LoVo (cell line): ENCODE measurements at places on chromosomes 3 and 15.
A peak's percentile ranks its signal among the peaks of the same experiment; 100 is the strongest.

GRCh38 chr3:119571230-119571629, 8.1 kb upstream of the ADPRH start:
- no peak for DNase-seq

DNA sequence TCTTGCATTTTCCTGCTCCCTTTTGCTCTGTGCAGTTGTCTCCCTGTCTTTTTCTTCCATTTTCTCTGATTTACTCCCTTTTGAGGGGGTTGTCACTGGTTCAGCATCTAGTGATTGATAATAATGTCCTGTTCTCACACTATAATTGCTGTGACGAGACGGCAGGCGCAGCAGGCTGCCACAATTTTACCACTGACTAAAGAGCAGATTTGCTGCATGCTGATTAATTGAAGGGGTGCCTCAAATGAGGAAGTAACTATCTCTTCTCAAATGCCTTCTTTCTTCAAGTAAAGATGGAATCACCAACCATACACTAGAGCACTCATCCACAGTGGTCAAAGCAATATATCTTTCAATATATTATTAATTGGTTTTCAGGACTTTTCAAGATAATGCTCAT, 219.3 kb downstream of the CBLB start:
- DNase-seq = no peak

DNA sequence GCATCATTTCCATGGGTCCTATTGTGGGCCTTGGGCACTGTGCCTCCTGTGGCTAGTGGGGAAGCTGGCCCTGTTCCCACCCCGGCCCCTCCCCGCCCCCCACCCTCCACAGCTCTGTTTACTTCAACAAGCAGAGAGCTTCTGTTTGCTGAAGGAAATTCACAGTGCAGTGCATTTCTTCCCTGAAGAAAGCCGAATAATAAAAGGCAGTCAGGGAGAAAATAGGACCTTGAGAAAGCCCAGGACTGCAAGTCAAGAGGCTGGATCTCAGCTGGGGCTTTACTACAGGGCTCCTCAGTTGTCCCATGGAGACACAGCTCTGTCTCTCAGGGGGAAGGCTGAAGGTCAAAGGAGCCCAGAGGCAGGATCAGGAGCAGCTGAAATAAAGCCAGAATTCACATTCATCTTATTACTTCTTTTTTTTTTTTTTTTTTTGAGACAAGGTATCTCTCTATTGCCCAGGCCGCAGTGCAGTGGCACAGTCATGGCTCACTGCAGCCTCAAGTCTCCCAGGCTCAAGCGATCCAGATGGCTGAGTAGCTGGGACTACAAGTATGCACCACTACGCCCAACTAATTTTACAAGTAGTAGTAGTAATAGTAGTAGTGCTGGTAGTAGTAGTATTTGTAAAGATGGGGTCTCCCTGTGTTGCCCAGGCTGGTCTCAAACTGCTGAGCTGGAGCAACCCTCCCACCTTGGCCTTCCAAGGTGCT, 33.0 kb upstream of the LACTB start:
- no peak for DNase-seq

DNA sequence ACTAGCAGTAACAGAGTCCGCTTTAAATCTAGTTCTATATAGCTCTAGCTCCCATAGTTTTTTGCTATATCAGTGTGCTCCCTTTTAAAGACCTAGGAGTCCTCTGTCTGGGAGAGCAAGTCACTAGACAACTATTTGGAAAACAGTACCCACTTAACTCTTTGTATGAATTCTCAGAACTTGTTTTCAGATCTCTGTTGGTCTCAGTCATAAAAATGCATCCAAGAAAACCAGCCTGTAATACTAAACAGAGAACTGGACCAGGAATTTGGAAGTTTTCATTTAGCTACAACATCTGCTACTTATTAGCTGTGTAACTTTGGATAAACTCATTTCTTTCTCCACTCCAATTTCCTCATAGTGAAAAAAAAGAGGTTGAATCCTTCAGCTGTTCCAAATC, 56.9 kb upstream of the C3orf49 start:
- no peak for DNase-seq

- no peak for DNase-seq
Measured at GRCh38 chr3:8996681-8997121, 33.4 kb upstream of the RAD18 start.

DNA sequence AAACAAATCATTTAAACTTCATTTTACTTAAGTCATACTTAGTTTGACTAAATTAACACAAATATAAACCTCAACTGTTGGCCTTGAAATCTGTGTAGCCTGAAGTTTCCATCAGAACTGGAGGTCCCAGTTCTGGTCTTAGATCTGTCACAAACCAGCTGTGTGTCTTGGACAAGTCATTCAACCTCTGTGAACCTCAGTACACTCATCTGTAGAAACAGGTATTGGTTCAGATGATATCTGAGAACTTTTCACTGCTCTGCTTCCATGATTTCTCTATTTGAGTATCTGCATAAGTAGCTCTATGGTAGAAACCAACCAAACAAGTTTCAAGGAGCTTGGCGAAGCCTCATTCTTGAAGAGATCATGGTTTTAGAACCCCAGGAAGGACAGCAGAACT, 60.4 kb upstream of the SLC2A2 start:
- no peak for DNase-seq

GRCh38 chr3:171951597-171951996, 87.8 kb upstream of the FNDC3B start:
- no peak for DNase-seq

DNA sequence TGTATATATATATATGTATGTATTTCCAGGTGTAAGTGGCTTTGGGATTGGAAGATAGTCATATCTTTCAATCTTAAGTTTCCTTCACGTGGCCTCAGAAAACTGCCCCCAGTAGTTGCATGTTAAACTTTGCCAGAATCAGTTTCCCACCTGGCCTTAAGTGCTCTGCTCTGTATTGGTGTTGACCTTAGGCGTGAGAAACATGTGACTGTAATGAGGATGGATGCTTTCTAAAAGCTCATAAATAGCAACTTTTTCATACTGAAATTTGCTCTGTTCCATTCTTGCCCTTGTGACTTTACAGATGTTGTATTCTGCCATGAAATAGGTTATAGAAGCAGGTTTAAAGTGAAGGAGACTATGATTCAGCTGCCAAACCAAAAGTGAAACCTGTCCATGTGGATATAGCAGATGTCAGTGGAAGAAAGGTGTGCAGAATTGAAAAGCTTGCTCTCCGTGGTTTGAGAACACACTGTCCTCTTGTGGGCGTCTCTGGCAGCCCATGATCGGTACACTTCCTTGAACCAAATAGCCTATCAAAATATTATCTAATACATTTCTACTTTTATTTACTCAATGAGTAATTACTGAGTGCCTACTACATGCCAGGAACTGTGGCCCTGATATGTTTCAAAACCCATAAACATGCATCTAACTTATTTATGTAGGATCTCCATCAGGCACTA, 15.8 kb downstream of the SCG5 start:
- no peak for DNase-seq

DNA sequence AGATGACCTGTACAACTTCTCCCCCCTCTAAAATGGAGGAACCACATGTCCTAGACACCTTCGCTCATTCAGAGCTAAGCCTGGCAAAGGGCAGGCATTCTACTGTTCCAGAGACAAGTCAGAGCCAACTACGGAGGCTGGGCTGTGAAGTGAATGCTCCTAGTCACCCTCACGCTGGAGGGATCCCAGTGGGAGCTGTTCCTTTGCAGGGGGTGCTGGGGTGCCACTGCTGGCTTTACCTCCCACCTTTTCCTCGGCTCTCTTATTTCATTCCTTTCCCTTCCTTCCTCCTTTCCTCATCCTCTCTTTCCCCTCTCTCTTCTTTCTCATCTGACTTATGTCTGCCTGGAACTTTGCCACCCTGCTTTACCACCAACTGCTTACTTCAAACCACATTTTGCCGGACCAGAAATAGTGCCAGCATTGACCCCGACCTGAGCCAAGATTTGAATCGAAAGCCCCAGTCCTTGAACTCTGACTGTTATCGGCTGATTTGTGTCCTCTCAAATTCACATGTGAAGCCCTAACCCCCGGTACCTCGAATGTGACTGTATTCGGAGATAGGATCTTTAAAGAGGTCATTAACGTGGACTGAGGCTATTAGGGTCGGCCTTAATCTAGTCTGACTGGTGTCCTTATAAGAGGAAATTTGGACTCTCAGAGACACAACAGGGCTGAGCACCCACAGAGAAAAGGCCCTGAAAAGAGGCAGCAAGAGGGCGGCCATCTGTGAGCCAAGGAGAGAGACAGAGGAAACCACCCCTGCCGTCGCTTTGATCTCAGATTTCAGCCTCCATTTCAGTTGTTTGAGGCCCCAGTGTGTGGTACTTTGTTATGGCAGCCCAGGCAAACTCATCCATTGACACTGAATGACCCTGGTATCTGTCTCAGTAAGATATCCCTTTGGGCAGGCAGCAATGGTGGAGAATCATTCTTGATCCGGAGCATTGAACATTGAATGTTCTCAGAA, 31.3 kb upstream of the TBC1D21 start:
- no peak for DNase-seq

DNA sequence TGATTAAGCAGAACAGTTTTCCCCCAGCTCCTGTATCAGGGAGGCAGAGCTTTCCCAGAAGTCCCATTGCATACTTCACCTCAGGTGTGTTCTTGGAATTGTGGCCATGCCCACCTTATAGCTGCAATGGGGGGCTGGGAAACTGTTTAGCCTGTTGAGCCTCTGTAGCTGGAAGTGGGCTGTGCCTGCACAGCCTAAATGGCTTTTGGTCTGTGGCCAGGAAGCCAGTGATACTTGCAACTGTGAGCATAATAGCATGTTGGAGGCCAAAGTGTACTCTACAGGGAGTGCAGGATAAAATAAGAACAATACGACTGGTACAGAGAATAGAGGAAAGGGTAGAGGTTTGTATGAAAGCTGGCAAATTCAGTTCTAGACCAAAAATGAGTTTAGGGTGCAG, 248.5 kb downstream of the PTPRG start:
- no peak for DNase-seq

GRCh38 chr3:194632809-194633348, 340 bp downstream of the TMEM44 start:
- peak; percentile 14 for DNase-seq

DNA sequence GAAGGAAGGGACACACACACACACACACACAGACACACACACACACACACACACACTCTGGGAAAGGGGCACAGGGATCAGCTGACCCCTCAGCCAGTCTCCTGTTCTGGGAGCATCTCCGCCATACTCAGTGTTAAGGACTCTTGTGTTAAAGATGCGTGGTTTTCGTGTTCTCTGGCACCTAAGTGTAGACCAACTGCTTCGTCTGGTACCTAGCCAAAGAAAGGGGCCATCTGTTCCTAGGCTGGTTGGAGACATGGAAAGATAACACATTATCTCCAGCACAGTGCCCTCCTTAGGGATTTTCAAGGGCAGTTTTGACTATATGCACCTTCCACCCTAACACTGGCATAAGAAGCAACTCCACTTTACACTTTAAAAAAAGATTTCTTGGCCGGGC, 65.1 kb downstream of the EPHB1 start:
- no peak for DNase-seq

DNA sequence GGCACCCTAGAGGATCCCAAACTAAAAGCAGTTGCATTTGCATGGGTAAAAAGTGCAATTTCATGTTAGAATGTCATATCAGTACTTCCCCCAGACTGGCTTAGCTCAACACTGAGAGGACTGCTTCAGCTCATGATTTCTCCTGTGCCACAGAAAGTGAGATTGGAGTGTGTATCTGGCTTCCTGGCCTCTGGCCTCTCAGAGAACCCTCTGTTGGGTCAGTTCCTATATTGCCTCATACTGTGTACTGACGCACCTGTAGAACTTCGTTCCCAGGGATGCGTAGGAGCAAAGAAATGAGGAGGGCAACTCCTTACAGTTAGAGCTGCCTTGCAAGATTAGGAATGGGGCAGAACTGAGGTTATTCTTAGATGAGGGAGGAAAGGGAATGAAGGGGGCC, 340.8 kb downstream of the TIGIT start:
- no peak for DNase-seq

- peak; percentile 61 for DNase-seq
Measured at GRCh38 chr3:105806359-105806758, 62.5 kb downstream of the CBLB start.

DNA sequence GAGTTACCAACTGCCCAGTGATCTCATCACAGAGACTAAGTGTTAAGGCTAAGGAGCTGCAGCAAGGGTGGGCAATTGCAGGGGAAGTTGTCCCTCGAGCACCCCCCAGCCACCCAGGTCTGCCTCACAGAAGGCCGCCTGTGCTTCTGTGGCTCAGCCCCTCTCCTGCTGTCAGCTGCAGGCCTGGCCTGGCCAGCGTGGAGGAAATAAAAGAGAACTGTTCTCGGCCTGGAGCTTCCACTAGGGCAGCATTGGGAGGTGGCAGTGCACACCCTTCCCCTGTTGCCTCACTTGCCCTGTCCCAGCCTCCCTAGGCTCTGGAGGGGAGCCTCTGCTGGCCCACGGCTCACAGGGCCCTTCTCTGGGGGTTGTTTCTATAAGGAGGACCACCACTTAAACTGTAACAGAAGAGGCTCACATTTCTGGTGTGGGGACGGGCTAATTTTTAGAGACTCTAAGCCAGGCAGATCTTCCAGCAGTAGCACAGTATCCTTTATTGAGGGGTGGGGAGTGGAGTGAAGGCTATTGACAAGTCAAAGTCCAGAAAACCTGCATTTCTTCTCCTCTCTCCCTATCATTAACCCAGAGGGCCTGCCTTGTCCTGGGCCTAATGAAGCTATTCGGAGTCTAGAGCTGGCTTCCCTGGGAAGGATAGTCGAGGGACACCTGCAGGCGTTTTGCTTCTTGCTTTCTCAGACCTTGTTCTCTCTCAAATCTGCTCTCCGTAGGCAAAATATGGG, 75.6 kb upstream of the ADPGK start:
- no peak for DNase-seq

DNA sequence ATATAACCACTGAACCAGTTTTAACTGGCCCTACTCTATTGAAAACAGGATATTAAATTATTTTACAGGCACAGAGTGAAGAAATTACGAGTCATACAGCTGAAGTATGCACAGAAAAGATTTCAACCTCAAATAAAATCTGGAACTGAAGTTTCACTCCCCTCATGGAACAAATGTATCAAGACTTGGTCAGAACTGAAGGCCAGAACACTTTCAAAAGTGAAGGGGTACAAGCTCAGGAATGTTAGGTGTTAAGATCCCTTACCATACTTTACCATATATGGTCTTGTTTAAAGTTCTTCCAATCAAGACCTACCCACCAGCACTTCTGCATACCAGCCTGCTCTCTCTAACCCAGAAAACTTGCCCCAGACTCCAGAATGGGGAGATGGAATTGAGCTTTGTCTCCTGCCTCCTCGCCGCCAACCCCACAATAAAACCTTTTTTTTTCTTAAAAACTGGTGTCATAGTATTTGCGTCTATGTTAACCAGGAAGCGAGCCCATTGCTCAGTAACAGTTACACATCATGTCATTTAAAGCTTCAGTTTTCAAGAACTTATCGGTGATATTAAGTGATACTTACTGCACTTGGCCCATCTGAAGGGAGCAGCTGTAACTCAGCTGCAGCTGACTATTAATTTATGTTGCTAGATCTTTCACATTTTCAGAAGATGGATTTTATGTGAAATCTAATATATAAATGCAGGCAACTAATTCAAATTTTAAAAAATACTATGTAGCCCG, 59.9 kb downstream of the OXSM start:
- DNase-seq = no peak

DNA sequence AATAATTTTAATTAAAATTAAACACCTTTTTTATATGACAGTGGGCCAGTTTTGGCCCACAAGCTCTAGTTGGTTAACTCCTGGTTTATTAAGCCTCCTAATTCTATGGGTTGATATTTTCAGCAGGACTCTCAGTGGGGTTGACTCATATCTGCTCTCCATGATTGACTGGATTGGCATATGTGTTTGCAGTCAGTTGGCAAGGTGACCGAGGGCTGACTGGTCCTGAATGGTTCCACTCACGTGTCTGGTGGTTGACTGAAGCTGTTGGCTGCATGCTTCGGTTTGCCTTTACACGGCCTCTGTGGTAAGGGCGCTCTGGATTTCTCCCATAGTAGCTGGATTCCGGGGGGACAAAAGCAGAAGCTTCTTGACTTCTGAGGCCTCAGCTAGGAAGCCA, 65.3 kb upstream of the ZNF280D start:
- no peak for DNase-seq
